ENCODE measurements at places on chromosomes 3 and 15.

GRCh38 chr3:129346695-129347457 is 68.2 kb downstream of the HMCES start:
- no peak for DNase-seq

- peak; percentile 91 for DNase-seq
Observed at GRCh38 chr3:143973259-143974021, 1.8 kb downstream of the DIPK2A start.

GRCh38 chr3:145776782-145777408 is 384.1 kb downstream of the PLOD2 start:
- peak; percentile 43 for DNase-seq

DNA sequence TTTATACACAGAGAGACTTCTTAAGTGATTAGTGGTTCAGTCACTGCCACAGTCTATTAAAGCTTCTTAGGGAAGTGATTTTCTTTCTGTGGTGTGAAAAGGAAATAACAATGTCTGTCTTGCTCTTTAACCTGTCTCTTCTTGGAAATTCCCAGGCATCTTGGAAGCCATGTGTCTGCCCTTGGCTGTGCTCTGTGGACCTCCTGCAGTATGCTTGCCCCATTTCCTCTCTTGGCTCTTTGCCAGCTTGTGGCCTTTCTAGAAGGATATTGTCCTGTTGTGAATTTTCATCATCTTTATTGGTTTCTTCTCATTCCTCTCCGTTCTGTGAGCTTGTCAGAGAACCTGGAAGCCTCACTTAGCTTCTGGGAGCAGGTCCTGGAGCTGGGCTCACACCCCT is 338.4 kb upstream of the C2CD4B start:
- no peak for DNase-seq

DNA sequence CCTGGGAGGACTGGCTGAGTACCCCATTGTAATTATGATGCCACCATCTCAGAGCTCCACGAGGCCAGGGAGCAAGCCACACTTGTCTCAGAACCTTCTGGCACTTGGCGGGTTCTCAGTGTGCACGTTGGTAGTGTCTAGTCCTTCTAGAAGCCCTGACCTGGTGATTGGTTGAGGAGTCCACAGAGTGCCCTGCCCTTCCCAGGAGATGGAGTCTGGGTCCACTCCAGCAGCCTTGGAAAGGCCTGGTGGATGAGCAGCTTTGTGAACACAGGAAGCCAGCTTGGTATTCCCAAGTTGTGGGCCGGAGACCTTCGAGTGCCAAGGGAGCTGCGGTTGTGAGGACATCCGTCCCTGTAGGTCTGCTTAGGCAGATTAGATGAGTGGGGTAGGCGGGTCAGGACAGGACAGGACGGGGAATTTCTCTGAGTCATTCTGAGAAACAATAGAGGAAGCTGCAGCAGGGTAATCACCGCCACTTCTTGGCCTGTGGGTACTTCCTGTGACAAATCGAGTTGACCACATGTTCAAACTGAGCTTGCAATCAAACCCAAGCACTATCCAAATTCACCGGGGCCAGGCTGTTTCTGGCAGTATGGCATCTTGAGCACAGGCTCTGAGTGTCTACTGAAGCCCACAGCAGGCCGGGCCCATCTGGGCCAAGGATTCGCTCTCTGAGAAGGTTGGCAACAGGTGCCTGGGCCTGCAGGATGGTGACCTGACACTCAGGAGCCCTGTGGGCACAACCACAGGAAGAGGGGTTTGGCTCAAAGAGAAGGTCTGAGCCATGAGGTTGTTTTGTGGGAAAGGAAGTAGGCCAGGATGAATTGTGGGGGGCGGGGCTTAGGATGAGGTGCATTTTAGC is 71.5 kb upstream of the PLXNA1 start:
- DNase-seq = peak; percentile 96

- DNase-seq = no peak
Observed at GRCh38 chr15:49122541-49123062, 32.8 kb downstream of the COPS2 start.

GRCh38 chr15:101521069-101521468 is 31.6 kb upstream of the PCSK6 start:
- DNase-seq = no peak

- DNase-seq = no peak
Observed at GRCh38 chr3:21912711-21913110, 161.7 kb upstream of the ZNF385D start.

GRCh38 chr3:89260721-89261120 is 153.3 kb downstream of the EPHA3 start:
- no peak for DNase-seq

- DNase-seq = no peak
Observed at GRCh38 chr3:30286007-30286669, 320.3 kb upstream of the TGFBR2 start.

- no peak for DNase-seq
Observed at GRCh38 chr3:114639171-114639570, 345.3 kb downstream of the TIGIT start.

GRCh38 chr3:15635121-15635661 is 33.6 kb downstream of the BTD start:
- no peak for DNase-seq

GRCh38 chr15:69058830-69059556 is 44.5 kb downstream of the NOX5 start:
- peak; percentile 73 for DNase-seq

DNA sequence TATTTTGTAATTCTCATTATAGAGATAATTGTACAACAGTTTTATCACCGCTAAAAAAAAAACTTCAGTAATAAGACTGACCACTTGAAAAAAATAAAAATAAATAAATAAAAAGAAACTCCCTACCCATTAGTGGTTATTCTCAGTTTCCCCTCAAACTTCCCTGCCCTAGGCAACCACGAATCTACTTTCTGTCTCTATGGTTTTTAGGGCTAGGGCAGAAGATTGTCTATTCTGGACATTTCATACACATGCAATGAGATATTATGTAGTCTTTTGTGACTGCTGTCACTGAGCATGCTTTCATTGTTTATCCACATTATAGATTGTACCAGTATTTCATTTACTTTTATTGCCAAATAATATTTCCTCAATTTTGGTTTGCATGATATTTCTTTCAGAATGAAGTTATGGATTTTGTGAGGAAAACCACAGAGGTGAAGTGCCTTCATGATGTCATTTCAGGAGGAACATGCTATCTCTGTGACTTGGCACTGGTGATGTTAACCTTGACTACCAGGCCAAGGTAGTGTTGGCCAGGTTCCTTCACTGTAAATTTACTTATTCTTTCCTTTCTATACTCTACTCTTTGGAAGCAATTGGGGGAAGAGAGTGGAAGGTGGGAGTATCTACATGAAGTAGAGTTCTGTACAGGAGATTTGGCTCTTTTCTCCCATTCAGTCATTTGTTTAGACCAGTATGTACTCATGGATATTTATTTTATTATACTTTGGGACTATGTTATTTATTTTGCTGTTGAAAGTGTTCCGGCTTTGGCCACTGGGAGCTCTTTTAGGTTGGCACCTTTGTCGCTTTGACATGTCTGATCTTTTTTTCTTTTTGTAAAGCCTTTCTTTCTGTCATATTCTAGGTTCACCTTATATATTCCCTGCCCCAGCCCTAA is 86.3 kb downstream of the GMPS start:
- no peak for DNase-seq

DNA sequence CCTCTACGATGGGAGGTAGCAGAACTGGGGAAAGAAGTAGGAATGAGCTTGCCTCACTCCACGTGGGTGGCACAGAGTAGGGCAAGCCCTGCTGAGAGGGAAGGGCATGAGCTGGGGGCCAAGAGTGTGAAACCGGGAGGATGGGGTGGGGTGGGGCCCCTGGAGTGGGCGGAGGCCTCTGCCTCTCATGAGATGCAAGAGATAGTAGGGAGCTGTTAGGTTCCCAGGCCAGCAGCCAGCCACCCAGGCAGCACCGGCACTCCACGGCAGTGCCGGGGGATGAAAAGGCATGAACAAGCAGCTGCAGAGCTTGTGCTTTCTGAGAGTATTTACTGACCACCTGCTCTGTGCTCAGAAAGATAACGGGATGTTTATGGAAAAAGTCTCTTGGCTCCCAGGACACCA is 24.4 kb upstream of the PLA2G4E start:
- DNase-seq = no peak

- DNase-seq = no peak
Observed at GRCh38 chr3:80890571-80890970, 870.9 kb downstream of the GBE1 start.

DNA sequence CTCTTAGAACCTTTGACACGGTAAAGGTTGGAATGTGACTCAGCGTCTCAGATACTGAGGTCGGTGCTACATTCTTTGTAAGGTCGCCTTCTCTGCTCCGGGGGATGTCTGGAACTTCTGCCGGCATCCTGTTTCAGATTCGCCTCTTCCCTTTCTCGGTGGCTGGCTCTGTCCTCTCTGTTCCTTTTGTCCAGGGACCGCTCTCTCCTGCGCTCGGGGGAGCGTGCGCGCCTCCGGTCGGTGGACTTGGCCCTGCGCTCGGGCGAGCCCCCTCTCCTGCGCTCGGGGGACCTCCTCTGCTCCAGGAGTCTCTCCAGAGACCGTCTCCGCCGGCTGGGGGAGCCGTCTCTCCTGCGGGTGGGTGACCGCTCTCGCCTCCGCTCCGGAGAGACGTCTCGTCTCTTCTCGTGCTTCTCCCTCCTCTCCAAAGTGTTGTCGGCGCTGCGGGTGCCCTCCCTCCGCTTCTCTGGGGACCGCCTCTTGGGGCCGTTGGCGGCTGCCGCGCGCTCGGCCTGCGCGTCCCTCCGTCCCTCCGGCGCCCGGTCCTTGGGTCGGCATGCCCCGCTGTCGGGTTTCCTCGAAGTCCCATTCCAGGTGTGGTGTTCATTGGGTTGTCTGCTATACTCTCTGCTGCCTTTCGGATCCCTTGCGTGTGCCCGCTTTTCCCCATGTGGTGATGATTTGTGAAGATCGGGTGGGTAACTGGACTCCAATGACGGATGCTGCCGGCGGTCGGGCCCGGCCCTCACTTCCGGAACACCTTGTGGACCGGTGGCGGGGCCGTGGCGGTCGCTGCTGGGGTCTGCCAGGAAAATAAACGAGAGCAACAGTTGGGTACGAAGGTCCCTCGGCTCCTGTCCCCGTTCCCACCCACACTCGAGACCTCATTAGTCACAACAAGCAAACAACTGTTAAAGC is 668.8 kb upstream of the ADAMTS9 start:
- DNase-seq = no peak

- DNase-seq = no peak
Observed at GRCh38 chr15:31590609-31591008, 264.0 kb downstream of the KLF13 start.

DNA sequence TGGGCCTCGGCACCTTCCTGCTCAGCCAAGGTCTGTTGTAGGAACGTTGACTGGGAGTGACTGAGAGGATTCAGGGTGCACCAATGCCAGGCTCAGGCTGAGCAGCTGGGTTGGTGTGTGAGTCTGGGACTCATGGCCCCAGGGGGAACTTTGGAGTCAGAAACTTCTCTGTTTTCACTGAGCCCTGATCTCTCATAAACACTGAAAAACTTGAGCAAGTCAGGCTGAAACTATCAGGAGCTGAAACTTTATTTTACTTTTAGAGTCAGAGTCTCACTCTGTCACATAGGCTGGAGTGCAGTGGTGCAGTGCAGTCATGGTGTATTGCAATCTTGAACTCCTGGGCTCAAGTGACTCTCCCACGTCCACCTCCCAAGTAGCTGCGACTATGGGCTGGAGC is 3.0 kb downstream of the TRAK1 start:
- no peak for DNase-seq

GRCh38 chr3:3825035-3825434 is 25.8 kb downstream of the LRRN1 start:
- DNase-seq = no peak

- no peak for DNase-seq
Observed at GRCh38 chr3:194040516-194041273, 95.3 kb upstream of the HES1 start.

DNA sequence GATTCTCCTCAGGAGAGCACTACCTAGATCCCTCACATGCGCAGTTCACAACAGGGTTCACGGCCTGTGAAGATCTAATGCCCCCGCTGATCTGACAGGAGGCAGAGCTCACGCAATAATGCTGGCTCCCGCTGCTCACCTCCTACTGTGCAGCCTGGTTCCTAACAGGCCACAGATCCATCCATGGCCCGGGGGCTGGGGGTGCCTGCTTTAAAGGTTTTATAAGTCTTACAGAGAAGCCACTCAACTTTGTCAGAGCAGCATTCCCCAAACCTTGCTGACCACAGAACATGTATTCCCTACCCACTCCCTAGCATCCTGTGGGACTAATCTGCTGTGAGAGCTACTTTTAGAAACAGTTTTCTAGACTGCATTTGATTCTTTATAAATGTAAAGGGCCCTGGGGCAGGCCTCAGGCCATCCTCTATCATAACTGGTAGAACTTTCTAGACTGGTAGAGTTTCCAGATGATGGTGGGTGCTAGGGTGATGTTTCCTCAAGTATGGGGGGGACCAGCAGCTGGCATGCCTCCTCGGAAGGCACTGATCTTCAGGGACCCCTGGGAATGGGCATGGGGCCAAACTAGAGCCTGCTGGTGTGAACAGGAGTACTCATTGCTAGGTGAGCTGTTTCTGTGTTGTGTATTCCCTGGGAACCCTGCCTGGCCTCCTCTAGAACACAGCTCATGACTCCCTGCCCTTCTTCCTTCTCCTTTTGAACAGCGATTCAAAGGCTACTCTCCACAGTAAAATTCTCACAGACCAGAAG is 25.7 kb upstream of the RAD18 start:
- DNase-seq = no peak

GRCh38 chr3:57065588-57065987 is 5.1 kb downstream of the SPATA12 start:
- DNase-seq = no peak

DNA sequence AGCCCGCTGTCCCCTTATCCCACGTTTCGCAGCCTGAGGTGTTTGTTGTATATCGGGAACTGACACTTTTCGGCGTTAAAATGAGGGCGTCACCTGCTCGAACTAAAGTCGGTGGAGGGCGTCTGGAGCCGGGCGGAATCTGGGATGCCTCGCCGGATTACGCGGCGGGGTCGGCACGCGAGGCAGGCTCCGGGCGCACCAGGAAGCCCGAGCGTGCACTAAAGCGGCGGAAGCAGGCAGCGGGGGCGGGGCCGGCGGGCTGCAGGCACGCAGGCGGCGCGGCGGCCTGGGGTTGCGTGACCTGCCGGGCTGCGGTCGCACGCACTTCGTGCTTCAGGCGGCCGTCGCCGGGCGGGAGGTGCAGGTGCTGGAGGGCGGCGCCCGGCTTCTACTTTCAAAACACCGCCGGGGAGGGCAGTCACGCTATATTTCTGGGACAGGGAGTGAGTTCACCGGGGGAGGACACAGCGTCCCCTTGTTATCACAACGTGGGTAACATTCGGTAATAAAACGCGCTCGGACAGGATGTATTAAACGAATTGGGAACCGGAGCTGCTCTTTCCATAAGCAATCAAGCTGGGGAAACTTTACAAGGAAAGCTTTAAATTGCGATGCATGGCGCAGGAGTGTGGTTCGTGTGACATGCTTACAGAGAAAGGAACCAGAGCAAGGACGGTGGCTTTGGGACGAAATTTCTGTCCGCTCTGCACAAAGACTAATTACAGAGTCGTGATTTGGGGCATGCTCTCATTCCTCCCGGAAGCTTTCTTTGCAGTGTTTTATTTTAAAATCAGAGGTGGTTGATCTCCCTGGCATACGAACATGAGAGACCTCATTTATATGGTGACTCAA is 9.1 kb upstream of the LEKR1 start:
- no peak for DNase-seq

All from AML-193 (cell line).